ENCODE measurements at places on chromosomes 3 and 15.

- DNase-seq = no peak
Measured at GRCh38 chr15:100002086-100002620, 268.9 kb upstream of the LYSMD4 start.

DNA sequence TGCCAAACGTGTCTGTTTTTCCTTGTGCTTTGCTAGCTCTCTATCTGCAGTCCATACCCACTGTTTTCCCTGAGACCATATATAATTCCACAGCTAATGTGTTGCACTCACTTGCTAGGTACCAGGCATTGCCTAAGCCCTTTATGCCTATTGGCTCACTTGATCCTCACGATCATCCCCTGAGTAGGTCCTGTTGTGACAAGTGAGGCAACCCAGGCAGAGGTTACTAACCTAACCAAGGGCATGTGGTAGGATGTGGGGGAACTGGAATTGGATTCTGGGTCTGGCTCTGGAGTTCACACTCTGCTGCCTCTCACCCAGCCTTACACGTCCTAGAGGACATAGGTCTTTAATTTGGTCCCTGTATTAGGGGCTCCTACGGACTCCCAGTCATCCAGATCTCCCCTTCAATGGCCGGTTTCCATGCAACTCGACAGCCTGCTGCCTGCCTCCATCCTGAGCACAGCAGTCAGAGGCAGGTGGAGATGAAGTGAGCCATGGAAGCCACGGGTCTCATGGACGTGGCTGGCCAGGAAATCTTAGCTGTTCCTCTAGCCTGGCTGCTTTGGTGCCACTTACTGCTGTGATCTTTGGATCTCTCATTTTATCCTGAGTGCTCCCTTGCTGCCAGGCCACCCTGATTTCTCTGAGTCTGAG is 38.9 kb upstream of the MYZAP start:
- no peak for DNase-seq

- no peak for DNase-seq
Measured at GRCh38 chr15:67762610-67763368, 62.5 kb upstream of the SKOR1 start.

DNA sequence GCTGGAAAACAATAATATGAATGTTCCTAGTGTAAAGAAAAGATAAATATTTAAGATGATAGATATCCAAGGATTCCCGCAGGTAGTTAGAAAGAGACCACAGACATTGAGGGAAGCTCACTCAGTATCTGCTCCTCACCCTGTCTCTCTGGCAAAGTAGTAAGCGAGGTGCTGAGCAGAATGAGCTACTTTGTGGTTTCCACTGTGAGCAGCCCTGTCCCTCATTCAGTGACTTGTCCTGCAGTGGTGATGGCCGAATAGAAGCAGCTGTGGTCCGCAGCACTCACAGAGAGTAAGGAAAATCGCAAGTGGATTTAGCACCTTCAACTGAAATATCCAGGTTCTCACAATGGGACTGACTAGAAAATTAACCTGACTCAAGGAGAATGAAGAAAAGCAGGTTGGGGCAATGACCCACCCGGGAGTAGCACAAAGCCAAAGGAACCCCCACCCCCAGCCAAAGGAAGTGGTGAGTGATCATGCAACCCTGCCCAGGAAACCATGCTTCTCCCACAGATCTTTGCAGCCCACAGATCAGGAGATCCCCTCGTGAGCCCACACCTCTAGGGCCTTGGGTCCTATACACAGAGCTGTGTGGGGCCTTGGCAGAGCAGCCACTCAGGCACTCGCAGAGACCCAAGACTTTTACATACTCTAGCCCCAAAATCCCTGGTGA is 21.8 kb upstream of the SLC25A38 start:
- DNase-seq = peak; percentile 55

DNA sequence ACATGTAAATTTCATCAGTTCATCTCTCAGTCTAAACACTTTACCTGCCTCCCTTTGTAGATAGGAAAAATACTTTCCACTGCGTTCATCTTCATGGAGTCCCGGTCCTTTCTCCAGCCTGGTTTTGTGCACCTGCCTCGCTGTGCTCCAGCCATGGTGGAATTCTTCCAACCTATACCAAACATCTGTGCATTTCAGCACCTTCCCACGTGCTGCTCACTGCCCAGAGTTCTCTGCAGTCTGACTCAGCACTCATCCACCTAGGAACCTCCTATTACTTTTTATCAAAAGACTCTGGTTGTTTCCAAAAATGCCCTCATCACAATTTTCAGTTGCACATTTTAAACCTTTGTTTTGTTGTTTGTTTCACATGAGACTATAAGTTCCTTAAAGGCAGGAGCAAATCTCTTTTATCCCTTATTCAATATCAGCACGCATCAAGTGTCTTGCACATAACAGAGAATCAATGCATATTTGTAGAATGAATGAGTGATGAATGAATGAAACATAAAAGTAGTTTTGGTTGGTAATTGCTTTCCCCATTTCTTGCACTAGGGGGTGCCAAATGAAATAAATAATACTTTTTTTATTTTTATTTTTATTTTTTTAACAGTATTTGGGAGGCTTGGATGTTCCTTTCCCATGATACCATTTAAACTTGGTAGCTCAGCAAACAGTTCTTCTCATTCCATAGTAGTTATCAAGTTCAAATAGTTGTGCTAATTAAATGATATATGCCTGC is 30.2 kb upstream of the ADAMTS9 start:
- DNase-seq = no peak

GRCh38 chr3:60431599-60431958 is 819.7 kb downstream of the FHIT start:
- DNase-seq = no peak

DNA sequence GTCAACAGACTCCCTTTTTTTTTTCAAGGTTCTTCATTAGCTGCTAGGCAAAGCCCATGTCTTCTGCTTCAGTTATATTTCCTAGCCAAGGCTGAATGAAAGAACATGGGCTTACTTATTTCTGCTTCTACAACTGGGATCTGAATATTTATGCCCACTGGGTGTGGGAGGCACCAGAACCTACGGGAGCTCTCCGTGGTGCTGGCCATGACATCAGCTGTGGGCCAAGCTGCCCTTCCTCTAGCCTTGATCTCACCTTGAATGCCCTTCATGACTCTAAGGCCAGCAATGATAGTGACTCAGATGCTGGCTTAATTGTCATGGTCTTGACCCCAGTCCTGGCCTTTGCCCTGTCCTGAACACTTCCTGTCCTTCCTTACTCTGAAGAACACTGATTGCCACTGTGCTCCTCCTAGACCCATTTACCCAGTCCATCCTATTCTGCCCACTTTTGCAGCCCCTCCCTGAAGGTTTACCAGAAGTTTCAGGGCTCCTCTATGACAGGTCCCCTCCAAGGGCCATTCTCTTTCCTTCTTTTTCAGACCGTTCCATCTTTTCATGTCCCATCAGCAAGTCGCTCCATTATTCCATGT is 32.8 kb upstream of the PRR20G start:
- DNase-seq = no peak

GRCh38 chr3:9141928-9142289 is 107.5 kb downstream of the SRGAP3 start:
- DNase-seq = no peak

GRCh38 chr3:132325103-132325606 is 7.9 kb downstream of the ACP3 start:
- DNase-seq = no peak

- peak; percentile 87 for DNase-seq
Measured at GRCh38 chr3:13420831-13421765, 976 bp upstream of the NUP210 start.

- DNase-seq = no peak
Measured at GRCh38 chr3:171348121-171348520, 112.1 kb downstream of the TNIK start.

DNA sequence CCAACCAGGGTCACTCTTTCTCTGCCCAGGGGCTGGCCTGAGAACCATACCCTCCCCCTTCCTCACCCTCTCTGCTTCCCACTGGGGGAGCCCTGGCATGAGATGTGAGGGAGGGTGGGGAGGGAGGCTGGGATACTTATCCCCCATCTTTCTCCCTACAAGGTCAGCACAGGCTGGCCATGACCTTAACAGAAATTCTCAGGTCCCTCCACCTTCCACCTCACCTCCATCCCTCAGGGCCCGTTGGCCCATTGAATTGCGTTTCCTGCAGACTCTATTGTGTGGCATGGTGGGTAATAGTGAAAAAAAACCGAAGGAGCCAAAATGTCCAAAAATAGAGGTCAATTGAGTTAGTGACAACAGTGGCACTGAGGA is 159.5 kb downstream of the OR4M2 start:
- DNase-seq = no peak

DNA sequence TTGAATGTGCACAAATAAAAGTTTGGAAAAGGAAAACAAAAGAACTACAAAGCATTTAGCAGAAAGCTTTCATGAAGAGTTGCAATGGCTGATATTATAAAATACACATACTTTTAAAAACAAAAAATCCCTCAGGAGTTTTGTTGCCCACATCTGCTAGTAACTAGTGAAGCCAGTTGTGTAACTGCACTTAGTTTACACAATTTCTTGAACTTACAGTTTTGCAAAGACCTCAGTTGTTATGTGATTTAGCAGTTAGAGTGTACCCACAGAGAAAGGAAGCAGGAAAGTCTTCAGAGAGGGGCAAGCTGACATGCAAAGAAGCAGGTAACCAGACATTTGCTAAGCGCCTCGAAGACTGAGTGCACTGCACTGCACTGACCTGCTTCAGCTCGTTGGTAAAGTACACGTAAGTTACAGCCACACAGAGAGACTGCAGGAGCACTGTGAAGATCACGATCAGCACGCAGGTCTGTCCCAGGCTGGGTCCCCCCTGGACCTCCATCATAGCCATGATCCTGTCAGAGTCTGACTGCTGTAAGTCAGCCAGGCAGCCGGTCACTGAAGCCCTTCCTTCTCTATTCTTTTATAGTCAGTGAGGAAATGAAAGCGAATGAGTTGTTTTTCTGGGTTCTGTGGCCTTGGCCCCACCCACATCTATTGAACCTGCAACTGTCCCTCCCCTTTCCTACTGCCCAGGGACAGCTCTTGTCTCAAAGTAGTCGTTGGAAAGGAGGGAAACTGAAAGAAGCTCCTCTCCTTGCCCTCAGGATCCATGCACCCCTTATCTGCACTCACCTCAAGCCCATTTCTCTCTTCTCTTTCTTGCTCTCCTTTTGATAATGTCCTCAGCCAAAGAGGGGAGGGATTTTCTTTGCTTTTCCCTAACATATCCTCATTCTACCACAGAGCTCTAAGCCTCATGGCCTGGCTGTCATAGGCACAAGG is at the start of gene TNFSF10:
Gene TNFSF10 (minus strand): TSS at position 560 of the 948 bp plus-strand sequence. CDS start 46 bp downstream, at position 514.
- peak; percentile 40 for DNase-seq

DNA sequence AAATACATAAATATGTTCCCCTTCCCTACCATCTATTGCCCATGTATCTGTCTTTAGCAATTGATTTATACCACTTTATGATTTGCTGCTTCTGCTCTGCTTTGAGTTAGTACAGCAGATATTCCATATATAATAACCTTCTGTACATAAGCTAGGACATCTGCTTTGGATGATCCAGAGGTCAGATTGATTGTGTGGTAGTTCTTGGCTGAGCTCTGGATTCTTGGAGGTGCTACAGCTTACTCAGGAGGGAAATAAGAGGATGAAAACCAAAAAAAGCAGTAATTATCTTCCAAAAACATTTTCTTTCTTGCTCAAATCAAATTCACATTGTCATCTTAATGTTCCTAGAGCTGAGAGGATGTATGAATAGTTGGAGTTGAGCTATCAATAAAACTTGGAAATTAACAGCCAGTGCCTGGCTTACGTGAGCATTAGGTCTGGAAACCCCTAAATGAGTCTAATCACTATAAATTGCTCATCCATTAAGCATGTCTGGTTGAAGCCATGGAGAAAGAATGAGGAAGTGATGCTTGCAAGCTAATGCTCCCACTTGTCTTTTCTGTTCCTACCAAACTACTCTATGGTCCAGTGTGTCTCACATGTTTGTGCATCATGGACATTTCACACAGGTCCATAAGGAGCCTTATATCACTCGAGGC is 36.3 kb upstream of the TMEM42 start:
- no peak for DNase-seq

- DNase-seq = no peak
Measured at GRCh38 chr15:40100123-40100946, 8.3 kb downstream of the BMF start.

DNA sequence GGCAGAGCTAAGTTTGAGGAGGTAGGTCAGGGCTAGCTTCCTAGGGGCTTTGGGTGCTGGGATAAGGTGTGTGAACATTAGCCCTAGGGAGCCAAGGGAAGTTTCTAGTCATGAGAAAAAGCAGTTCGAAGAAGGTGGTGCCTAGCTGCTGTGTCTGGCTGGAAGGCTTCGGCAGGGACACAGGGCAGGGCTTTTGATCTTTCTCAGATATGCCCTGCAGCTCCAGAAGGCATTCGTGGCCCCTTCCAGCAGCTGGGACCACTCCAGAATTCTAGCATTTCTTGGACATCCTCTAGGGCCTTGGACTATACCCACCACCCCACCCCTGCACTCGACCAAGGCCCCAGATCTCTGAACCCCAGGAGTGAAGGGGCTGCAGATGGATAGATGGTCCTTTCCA is 88.6 kb downstream of the TOP2B start:
- DNase-seq = no peak

DNA sequence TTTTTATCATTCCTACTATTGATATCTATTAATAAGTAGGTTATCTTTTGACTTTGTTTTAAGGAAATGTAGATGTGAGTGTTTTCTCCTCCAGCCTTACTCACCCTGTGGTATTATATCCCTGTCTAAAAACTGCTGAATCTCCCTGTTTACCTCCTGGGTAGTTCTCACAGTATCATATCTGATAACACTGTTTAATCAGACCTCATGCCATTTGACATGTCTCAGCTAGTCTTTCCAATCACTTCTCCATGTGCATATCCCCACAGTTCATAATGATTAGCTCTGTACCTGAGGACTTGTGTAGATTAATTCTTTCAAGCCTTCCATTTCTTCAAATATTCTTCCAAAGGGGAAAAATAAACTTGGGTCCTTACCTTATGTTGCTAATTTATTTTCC is 30.7 kb downstream of the DUOX2 start:
- DNase-seq = no peak
